ENCODE measurements at places on chromosomes 5 and 9.

DNA sequence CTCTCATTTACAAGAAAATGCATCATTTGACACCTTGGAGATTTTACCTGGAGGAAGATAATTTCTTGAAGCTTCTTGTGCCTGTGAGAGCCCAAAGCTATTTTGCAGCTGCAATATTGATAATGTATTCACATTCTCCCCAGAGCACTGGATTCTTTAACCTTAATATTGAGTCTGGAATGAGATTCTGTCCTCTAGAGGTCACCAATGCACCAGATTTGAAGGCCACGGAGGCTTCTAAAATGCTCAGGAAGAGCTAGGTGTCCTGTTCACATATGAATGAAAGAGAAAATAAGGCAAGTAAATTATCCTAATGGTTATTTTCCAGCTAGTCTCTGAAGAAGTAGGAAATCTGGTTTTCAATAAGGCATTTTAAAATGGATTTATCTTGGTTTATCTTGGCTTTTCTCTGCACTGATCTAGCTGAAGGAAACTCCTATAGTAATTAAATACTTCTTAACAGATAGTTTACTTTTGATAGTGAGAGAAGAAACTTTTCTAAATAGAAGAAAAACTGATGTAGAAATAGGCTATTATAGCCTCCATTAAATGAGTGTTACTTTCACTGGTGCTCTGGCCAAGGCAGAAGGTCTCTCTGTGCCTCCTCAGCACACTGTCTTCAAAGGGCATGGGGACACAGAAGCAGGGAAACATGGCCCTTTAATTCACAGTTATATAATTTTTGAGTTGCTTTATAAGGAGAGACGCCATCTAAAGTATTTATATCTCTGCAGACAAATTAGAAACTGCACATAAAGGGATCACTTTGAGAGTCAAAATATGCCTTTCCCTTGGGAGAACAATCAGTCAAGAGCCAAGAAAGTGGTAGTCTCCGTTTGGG lies 297.0 kb upstream of the ACTBL2 start:
- peak; percentile 80 for DNase-seq

DNA sequence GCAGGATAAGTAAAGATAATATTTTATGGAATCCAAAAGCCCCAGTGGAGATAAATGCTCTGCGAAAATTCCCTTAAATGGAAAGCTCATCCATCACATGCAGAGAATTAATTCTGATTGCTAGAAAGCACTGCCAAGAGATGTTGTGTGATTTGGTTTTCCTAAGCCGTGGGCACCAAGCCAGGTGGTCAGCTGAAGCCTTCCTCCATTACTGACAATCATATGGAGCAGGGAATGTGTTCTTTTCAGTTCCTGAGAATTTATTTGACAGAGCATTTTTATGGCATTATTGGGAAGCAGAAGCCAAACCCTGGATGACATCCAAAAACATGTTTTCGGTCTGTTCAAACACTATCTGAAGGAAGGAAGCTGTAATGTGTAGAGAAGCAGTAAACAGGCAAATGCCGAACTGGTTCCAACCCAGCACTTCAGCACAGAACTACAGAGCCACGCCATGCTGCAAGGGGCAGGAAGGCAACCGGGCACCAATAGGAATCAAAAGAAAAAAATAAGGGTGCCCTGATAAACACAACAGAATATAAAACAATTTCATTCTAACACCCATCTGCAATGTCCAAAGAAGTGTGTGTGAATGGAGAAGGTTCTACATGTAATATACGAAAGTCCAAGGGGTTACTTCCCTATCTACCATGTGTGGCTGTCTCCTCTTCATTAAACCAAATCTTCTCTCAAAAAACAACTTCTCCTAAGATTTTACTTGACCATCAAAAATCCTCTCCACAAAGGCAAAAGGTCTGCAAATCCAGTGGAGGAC lies 12.3 kb downstream of the ARSB start:
- peak; percentile 72 for DNase-seq

DNA sequence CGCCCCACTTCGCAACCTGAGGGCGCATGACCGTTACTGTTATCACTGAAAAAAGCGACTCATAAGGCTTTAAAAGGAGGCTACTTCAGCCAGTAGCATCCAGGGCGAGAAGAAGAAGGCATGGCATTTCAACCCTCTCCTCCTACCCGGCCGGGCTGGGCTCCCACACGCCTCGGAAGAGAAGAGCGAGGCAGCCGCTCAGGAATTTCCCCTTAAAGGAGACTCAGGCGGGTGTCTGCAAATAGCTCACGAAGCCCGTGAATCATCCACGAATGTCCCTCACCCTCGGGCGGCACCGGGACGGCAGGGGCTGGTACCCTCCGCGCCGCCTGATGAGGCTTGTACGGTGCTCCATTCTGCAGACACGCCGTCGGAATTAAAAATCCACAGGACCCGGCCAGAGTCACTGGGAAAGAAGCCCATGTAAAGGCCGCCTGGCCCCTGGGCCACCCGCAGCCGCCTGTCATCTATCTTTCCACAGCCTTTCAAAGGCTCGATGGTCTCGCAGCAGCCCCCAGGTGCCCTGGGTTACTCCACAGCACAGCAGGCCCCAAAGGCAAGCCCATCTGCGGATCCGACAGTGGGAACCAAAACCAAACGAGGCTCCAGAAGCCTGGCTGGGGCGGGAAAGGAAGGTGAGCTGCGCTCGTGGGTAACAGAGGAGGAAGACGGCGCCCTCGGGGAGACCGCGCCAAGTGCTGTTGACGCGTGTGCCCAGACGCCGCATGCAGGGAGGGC lies 11.8 kb downstream of the SLC12A7 start:
- peak; percentile 38 for DNase-seq

GRCh38 chr5:2307631-2308030 lies 424.9 kb upstream of the IRX4 start:
- DNase-seq: no peak

DNA sequence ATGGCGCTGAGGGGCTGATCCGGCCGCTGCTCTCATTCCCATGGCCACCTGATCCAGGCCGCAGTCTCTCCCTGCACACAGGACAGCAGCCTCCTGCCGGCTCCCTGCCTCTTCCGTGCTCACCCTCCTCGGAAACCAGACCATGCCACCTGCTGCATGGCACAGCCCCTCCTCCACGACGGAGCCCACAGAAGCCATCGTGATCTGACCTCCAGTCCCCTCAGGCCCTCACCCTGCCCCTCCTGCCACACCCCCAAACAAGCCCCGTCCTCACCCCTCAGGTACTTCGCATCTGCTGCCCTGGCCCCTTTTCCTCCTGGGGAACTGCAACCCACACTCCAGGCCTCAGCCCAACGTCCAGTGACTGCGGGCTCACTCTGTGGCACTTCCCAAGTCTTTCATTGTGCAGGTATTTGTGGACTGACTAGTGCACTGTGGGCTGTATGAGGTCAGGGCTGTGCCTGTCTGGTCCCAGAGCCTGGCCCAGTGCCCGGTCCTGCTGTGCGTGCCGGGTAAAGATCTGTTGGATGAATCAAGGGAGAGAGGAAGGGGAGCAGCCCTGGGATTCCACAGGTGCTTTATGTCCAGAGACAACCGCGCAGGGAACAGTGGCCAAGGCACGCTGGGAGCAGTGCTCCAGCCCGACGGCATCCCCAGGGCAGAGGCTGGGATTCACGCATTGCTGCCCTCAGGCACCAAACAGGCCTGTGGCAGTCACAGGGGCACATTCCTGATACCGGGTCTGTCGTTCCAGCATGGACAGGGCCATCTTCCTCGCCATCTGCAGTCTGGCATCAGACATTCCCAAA lies 86.1 kb downstream of the ADAMTS2 start:
- peak; percentile 57 for DNase-seq

GRCh38 chr5:178104492-178104891 lies 8.8 kb upstream of the N4BP3 start:
- DNase-seq: no peak

GRCh38 chr5:143124593-143124992 lies 278.9 kb downstream of the NR3C1 start:
- no peak for DNase-seq

GRCh38 chr5:128093368-128093767 lies 9.8 kb downstream of the SLC12A2 start:
- peak; percentile 55 for DNase-seq

GRCh38 chr5:151283120-151283825 lies 20.3 kb downstream of the SLC36A3 start:
- no peak for DNase-seq

- peak; percentile 12 for DNase-seq
Measured at GRCh38 chr9:97895695-97896332, 26.5 kb downstream of the TRMO start.

GRCh38 chr9:2453106-2453505 lies 168.5 kb upstream of the VLDLR start:
- no peak for DNase-seq

- DNase-seq: peak; percentile 39
Measured at GRCh38 chr9:123599781-123600180, 243.8 kb downstream of the CRB2 start.

GRCh38 chr5:128109138-128109537 lies 25.6 kb downstream of the SLC12A2 start:
- no peak for DNase-seq
